ENCODE measurements at places on chromosomes 3 and 15. TPM values are rescaled to one million over a fixed set of nuclear protein-coding genes. Genes with fewer than 3 reads are reported as not detected.

The ABI3BP gene
- total RNA-seq = 31.6 TPM

- H3K27ac ChIP-seq = peak overlapping the region; percentile 98
- peak; percentile 98 for DNase-seq
Observed at GRCh38 chr3:98971169-98971681, 69.7 kb upstream of the DCBLD2 start.

DNA sequence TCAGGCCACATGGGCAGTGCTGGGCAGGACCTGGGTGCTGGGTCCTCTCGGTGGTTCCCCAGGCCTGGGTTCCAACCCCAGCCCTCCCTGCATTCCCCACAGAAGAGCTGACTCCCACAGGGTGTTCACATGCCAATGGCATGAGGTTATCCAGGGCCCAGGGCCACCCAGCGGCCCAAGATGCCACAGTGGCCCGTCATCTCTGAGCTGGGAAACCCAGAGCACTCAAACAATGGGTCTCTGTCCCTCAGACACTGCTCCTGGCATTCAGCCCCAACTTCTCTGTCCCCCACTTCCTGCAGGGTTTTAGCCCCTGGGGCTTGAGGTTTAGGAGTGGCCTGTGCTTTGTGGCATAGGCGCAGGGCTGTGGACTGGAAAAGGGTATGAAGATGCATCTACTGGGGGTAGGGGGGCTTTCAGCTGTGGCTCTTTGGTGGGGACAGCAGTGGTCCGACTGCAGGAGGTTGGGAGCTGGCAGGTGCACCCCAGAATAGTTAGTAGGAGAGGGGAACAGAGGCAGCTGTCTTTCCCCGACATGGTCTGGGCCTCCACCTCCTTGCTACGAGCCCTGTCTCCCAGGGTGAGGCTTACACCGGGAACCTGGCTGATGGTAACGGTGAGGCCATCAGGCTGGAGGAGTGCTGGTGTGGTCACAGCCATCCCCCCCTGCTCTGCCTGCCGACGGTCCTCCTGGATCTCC, 1.7 kb downstream of the CCDC9B start:
- peaks cover 43% of the 10 kb centered on the region for H3K36me3 ChIP-seq
- peak; percentile 99 for DNase-seq
- peak overlapping the region; percentile 75 for H3K4me3 ChIP-seq

DNA sequence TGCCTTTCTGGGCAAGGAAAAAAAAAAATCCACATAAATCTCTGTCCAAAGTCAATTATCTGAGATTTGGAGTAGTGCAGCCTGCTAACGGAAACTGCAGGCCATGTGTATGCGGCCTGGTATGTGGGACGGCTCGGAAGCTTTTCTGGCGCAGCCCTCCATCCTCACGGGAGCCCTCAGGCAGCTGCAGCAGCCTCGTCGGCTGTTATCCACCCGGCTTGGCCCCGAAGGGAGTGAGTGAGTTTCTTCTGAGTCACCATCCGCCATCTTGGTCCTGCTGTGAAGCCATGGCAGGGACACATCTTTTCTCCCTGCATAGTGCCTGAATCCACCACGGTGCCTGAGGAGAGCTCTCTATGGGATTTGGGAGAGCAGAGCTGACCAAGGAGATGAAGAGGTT, 62.8 kb downstream of the POLR2M start:
- no peak overlapping the region for H3K4me3 ChIP-seq
- no peak overlapping the region for H3K27ac ChIP-seq
- no peaks in the 10 kb centered on the region for H3K27me3 ChIP-seq
- H3K4me1 ChIP-seq = 0 out of 2 replicates have a peak, but pooled peaks cover 4% of the 10 kb centered on the region
- no peaks in the 10 kb centered on the region for H3K36me3 ChIP-seq

GRCh38 chr3:138437281-138437680, 2.9 kb downstream of the ESYT3 start:
- no peaks in the 10 kb centered on the region for H3K27me3 ChIP-seq
- no peaks in the 10 kb centered on the region for H3K36me3 ChIP-seq
- H3K4me1 ChIP-seq = peaks cover 11% of the 10 kb centered on the region
- DNase-seq = no peak
- no peak overlapping the region for H3K4me3 ChIP-seq

DNA sequence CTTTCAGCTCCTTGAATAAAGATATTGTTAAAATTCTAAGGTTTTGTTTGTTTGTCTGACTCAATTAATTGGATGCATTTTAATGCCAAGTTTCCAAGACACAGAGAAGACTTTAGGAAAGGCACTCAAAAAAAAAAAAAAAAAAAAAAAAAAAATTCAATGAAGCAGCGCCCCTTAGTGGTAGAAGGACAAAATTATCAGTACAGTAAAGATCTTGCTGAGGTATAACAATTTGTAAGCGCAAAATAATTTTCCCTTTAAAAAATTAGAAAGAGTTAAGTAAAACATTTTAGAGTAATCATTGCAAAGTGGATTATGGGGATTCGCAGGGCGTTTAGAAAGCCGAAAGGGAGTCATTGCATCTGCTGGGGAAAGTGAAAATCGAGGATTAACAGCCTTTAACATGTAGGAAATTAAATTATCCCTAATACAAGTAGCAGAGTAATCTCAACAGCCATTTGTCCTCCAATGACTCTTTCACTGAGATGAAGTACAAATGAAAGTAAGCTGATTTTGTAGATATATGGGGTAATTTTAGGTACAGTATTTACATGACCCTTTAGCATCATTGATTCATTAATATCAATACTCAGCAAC, 5.8 kb upstream of the DIS3L start:
- no peak overlapping the region for H3K27ac ChIP-seq
- peak; percentile 55 for DNase-seq
- no peaks in the 10 kb centered on the region for H3K36me3 ChIP-seq
- peaks cover 3% of the 10 kb centered on the region for H3K4me1 ChIP-seq
- H3K4me3 ChIP-seq = no peak overlapping the region

- no peaks in the 10 kb centered on the region for H3K36me3 ChIP-seq
- no peak overlapping the region for H3K27ac ChIP-seq
- no peaks in the 10 kb centered on the region for H3K4me1 ChIP-seq
- DNase-seq = no peak
- no peak overlapping the region for H3K4me3 ChIP-seq
Observed at GRCh38 chr15:60540002-60540651, 61.2 kb upstream of the ICE2 start.

DNA sequence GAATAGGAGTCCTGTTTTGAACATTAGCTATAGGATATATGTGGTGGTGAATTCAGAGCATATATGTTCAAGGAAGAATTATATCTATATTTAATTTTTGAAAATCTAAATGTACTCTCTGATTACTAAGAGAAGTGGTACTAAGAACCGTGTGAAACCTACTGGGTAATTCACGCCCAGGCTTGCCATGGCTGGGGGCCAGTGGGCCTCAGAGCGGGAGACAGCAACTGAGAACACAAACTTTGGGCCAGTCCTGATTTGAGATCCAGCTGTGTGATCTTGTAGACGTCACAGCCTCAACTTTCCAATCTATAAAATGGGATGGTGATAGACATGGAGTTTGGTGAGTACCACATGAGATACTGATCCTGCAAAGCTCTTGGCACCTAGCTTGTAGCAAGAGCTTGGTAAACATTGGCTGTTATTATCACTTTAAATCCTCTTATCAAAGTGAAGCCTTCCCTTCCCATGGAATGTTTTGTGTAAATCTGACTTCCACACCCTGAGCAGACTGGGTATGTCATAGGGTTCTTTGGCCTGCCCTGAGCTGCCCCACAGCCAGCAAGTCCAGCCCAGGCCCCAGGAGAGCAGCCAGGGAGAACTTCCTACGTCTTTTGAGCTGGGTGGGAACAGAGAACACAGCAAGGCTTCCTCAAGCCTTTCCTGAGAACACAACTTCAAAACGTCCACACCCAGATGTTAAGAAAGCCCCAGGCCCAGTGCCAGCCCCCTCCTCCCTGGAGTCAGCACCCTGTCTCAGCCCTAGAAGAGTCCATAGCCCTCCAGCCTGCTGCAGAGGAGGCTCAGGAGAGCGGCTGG, 8.2 kb upstream of the PAQR5 start:
- no peak overlapping the region for H3K27ac ChIP-seq
- H3K4me3 ChIP-seq = no peak overlapping the region
- no peak for DNase-seq
- no peaks in the 10 kb centered on the region for H3K4me1 ChIP-seq

The HEG1 gene
- total RNA-seq = 3.2 TPM

DNA sequence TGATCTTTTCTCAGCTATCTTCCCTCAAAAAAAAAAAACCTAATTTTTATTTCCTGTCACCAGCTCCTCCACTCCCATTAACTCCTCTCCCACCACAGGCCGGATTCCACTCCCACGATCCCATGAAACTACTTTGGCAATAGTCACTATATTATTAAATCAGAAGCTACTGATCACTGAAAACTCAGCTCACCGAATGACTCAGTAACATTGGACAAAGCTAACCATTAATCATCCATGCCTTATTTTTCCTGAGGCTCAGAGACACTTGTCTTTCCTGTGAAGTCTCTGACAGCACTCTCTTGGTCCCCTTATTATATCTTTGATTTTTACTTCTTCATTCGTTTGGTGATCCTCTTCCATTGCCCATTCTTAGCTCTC, 260.2 kb downstream of the CGGBP1 start:
- H3K4me1 ChIP-seq = no peaks in the 10 kb centered on the region
- H3K27ac ChIP-seq = no peak overlapping the region
